ENCODE measurements at places on chromosomes 7 and 10. TPM values are rescaled to one million over a fixed set of nuclear protein-coding genes. Genes with fewer than 3 reads are reported as not detected.
A peak's percentile ranks its signal among the peaks of the same experiment; 100 is the strongest.

DNA sequence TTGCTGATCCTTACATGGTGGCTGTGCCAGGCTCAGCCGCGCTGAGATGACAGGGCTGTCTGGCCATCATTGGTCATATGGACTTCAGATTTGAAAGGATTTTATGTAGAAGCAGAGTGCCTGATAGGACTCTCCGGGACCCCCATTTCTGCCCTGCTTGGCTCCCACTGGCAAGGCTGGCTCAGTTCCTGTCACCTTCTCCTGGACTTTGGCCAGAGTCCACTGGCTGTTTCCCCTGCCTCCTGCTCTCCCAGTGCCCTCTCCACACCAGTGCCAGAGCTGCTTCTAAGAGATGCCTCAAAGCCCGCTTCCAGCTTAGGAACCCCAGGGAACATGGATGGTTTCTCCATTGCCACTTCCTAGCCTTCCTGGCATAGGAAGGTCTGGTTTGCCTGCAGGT, 5.1 kb upstream of the SH2D4B start:
- no peak overlapping the region for H3K4me3 ChIP-seq
- H3K27me3 ChIP-seq: no peaks in the 10 kb centered on the region
- peaks cover 50% of the 10 kb centered on the region for H3K4me1 ChIP-seq
- peaks cover 11% of the 10 kb centered on the region for H3K36me3 ChIP-seq
- no peak for DNase-seq
- H3K27ac ChIP-seq: peak overlapping the region; percentile 63

- peaks cover 4% of the 10 kb centered on the region for H3K36me3 ChIP-seq
- H3K4me1 ChIP-seq: peaks cover 52% of the 10 kb centered on the region
- H3K27ac ChIP-seq: no peak overlapping the region
- H3K27me3 ChIP-seq: no peaks in the 10 kb centered on the region
Measured at GRCh38 chr7:36598054-36598674, 126.1 kb downstream of the AOAH start.

DNA sequence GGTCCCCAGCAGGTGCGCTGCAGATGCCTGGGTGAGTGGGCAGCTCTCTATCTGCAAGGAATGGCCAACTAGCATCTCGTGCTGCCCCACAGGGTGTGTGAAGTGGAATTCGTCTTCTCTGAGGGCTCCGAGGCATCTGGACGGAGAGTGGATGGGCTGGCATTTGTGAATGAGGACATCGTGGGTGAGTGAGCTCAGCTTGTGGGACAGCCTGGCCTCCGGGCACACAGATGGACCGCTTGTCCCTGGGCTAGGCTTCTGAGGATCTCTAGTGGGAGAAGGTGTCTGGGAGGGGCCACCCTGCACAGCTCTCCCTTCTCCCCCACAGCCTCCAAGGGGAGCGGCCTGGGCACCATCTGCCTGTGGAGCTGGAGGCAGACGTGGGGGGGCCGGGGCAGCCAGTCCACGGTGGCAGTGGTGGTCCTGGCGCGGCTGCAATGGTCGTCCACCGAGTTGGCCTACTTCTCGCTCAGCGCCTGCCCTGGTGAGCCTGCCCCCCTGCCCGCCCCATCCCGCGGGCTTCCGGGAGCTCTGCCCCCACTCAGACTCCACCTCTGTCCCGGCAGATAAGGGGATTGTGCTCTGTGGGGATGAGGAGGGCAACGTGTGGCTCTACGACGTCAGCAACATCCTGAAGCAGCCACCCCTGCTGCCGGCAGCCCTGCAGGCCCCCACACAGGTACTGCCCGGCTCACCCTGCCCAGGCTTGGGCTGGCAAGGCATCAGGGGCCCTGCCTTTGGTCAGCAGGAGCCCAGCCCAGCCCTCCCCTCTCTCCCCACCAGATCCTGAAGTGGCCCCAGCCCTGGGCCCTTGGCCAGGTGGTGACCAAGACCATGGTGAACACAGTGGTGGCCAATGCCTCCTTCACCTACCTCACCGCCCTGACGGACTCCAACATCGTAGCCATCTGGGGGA, 6.3 kb downstream of the POLR2J start:
- peaks cover 4% of the 10 kb centered on the region for H3K36me3 ChIP-seq
- H3K27me3 ChIP-seq: no peaks in the 10 kb centered on the region
- no peaks in the 10 kb centered on the region for H3K4me1 ChIP-seq
- no peak for DNase-seq
- H3K27ac ChIP-seq: peak overlapping the region; percentile 42

GRCh38 chr7:234051-234707, 41.8 kb downstream of the FAM20C start:
- H3K36me3 ChIP-seq: no peaks in the 10 kb centered on the region
- no peak overlapping the region for H3K27ac ChIP-seq
- H3K4me1 ChIP-seq: no peaks in the 10 kb centered on the region
- DNase-seq: no peak
- no peak overlapping the region for H3K4me3 ChIP-seq

DNA sequence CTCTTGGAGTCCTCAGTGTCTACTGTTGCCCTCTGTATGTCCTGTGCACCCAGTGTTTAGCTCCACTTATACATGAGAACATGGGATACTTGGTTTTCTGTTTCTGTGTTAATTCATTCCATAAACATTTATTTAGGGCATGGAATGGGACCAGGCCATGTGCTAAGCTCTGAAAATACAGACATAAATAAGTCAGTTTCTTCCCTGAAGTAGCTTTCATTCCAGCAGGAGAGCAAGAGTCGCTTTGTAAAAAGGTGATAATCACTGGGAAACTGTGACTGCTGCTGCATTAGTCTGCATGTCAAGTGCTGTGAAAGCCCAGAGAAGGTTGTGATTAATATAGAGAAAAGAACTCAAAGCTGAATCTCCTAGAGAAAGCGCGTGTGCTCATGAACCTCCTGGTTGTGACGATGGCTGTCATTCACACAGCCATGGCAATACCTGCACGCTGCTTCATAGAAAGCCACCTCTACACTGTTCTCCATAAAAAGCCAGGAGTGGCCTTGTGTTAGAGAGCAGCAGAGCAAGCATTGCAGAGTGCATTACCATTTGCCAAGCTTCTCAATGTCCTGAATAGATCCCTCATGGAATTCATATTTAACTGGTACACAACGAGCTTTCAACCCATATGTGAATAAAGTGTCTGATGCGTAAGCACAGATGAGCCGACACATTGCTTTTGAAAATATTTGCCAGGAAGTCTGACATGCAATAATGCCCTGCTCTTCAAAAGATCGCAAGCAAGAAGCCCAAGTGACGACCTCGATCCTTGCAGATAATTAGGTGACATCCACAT, 30.6 kb upstream of the PITRM1 start:
- H3K4me1 ChIP-seq: peaks cover 7% of the 10 kb centered on the region
- peaks cover 65% of the 10 kb centered on the region for H3K27me3 ChIP-seq
- H3K36me3 ChIP-seq: no peaks in the 10 kb centered on the region
- no peak for DNase-seq
- H3K4me3 ChIP-seq: no peak overlapping the region
- no peak overlapping the region for H3K27ac ChIP-seq

DNA sequence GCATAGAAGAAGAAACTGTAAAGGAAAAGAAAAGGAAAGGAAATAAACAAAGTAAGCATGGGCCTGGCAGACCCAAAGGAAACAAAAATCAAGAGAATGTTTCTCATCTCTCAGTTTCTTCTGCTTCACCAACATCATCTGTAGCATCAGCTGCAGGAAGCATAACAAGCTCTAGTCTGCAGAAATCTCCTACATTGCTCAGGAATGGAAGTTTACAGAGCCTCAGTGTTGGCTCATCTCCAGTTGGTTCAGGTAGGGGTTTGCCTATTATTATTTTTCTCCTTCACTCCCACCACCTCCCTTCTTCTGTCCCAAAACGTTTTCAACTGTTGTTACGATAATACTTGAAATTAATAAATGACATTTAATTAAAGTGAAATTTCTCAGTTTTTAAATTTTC, 139.6 kb downstream of the MLLT10 start:
- H3K27ac ChIP-seq: no peak overlapping the region
- no peak for DNase-seq
- H3K4me3 ChIP-seq: no peak overlapping the region

Gene IL6
- total RNA-seq: 1.6 TPM

All from activated CD4-positive, alpha-beta T cell treated with anti-CD3 and anti-CD28 coated beads for 36 hours (primary cell).